HFFc6 (cell line): ENCODE measurements at places on chromosomes 5 and 9. TPM values are rescaled to one million over a fixed set of nuclear protein-coding genes. Genes with fewer than 3 reads are reported as not detected.

GRCh38 chr5:115930630-115931337 lies 31.5 kb upstream of the LVRN start:
- no peaks in the 10 kb centered on the region; the same call in 1 of the 2 replicates for H3K4me1 ChIP-seq
- no peak for DNase-seq
- H3K27me3 ChIP-seq, result no peaks in the 10 kb centered on the region
- no peak overlapping the region for H3K4me3 ChIP-seq
- peaks cover 5% of the 10 kb centered on the region; the same call in 1 of the 2 replicates for H3K36me3 ChIP-seq

- H3K27ac ChIP-seq, result no peak overlapping the region
- H3K4me3 ChIP-seq, result no peak overlapping the region
- peaks cover 23% of the 10 kb centered on the region for H3K4me1 ChIP-seq
- H3K27me3 ChIP-seq, result peaks cover 4% of the 10 kb centered on the region; the same call in 1 of the 2 replicates
These were observed 34.6 kb upstream of the F2RL2 start for GRCh38 chr5:76657683-76658311.

Gene ERGIC1
- 234 to 276 TPM (median 270 TPM) in 3 replicates for total RNA-seq

Gene PRDM9
- not detected in 3 replicates for total RNA-seq

DNA sequence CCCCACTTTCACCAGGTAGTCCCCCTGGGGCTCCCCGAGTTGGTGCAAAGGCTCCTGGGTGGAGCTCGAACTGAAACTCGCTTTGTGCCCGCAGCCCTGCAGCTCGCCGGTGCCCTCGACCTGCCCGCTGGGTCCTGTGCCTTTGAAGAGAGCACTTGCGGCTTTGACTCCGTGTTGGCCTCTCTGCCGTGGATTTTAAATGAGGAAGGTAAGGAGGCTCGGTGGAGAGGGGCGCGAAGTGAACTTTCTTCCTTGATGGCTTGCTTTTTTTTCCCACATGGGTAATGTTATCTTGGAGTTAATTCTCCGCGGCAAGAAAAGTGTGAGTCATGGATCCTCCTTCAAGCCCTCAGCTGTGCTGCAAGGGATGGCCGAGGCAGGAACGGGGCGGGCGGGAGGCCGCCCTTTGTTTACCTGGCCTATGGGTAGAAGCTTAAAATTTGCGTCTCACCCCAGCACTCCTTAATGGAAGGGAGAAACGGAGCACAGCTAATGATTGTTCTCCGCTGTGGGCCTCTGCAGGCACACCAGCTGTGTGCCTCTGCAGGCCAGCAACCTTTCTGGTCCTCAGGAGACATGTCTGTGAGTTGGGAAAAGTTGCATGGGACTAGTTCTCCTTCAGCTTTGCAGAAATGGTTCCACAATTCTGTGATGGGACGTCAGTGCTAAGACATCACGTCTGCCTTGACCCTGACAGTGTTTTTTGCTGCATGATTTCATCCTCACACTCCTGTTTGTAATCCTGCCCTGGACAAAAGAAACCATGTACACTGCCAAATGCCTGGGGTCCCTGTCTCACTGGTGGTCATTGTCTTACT lies 1.1 kb downstream of the MAMDC2 start:
- no peaks in the 10 kb centered on the region; the same call in 1 of the 2 replicates for H3K36me3 ChIP-seq
- peak overlapping the region; percentile 91 for H3K4me3 ChIP-seq
- H3K27me3 ChIP-seq, result no peaks in the 10 kb centered on the region; the same call in none of the 2 replicates
- peak overlapping the region; percentile 63 for H3K27ac ChIP-seq
- peaks cover 52% of the 10 kb centered on the region for H3K4me1 ChIP-seq

DNA sequence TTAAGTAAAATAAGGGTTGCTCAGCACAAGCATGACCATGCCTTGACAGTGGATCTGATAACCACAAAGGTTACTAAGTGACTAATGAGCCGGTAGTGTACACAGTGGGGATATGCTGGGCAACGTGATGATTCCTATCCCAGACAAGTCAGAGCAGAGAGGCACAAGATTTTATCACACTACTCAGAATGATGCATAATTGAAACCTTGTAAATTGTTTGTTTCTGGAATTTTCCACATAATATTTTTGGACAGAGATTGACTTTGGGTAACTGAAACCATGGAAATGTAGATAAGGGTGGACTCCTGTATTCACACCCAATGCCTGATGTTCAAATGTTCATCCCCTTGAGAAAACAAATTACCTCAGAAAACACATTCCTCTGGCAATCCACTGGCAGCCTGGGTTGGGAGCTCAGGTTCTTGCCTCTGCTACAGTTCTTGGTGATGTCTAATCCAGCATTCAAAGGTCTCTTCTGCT lies 16.2 kb upstream of the ERAP1 start:
- peaks cover 47% of the 10 kb centered on the region for H3K4me1 ChIP-seq
- peak; percentile 97 for DNase-seq
- H3K4me3 ChIP-seq, result peak overlapping the region; percentile 45
- H3K27me3 ChIP-seq, result peaks cover 9% of the 10 kb centered on the region
- H3K27ac ChIP-seq, result peak overlapping the region; percentile 90

- H3K27ac ChIP-seq, result no peak overlapping the region
- H3K4me1 ChIP-seq, result peaks cover 20% of the 10 kb centered on the region
- H3K27me3 ChIP-seq, result peaks cover 2% of the 10 kb centered on the region
- DNase-seq, result no peak
- H3K36me3 ChIP-seq, result no peaks in the 10 kb centered on the region
These were observed 3.4 kb downstream of the IL33 start for GRCh38 chr9:6219040-6219439.

DNA sequence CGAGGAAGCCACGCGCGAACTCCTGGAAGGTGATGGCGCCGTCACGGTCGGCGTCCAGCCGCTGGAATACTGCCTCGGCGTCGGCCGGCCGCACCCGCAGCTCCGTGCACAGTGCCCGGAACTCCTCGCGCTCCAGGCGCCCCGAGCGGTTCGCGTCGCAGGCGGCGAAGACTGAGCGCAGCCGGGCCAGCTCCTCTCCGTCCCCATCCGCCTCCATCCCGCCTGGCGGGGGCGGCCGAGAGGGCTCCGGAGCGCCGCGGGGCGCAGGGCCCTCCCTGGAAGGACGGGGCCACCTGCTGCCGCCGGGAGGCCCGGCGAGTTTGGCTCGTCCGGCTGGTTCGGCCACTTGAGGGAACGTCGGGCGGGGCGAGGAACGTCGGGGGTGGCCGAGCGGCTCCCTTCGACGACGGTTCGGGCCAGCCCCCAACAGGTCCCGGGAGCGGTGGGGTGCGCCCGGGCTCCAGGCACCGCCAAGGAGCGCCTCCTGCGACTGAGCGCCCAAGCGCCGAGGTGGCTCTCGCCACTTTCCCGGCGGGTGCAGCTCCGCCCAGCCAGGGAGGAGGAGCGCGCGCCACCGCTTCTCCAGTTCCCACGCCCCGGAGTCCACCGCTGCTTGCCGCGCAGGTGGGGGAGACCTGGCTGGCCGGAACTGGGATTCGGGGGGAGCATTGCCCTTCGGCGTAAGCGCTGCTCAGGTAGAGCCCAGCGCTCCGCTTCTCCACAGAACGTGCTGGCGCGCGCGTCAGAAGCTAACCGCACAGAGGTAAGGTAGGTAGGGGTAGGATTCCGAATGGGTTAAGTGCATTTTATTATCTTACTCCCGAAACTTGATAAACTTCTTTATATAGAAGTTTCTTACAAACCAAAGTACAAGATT lies at the start of gene RASEF:
TSS of gene RASEF (minus strand) at position 492 of the 877 bp plus-strand sequence. CDS start at position 217, 275 bp downstream.
- no peak within 1 kb of the TSS for H3K27ac ChIP-seq
- peaks cover 20% of the 10 kb centered on the region for H3K27me3 ChIP-seq
- H3K4me3 ChIP-seq, result peak within 1 kb of the TSS; percentile 83
- no peak for DNase-seq

Gene THBS4
- total RNA-seq, result 0.20 to 0.73 TPM (median 0.48 TPM) in 3 replicates

- H3K4me1 ChIP-seq, result peaks cover 8% of the 10 kb centered on the region
- no peak overlapping the region for H3K4me3 ChIP-seq
- H3K27me3 ChIP-seq, result peaks cover 3% of the 10 kb centered on the region
- H3K36me3 ChIP-seq, result peaks cover 72% of the 10 kb centered on the region
These were observed 809 bp downstream of the PCDHGA9 start for GRCh38 chr5:141403387-141403786.

DNA sequence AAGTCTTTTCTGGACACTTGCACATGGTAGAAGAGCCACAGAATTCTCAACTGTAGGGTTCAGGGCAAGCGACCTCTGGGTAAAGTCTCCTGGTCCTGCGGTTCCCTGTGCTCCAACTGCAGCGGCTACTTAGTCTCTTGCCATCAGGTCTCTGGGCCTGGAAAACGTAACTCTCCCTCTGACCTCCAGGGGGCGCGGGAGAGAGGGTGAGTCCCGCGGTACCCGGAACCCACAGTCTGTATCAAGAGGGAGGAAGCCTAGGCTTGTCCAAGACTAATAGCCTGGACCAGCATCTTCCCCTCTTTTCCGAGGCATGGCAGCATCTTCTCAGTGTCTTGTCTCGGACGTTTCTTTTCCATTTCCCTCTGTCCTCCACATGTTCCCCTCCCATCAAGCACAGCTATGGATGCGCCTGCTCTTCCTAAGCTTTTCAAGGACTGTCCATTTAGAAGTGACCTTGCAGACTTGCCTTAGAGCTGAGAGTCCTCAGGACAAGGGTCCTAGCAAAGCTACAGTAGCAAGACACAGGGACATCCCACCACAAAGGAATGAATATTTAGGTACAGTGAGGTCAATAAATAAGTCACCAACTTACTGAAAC lies 59.3 kb downstream of the FSTL4 start:
- no peak overlapping the region for H3K4me3 ChIP-seq
- DNase-seq, result peak; percentile 4
- no peaks in the 10 kb centered on the region for H3K36me3 ChIP-seq
- H3K27ac ChIP-seq, result no peak overlapping the region
- H3K4me1 ChIP-seq, result no peaks in the 10 kb centered on the region

- no peak overlapping the region for H3K27ac ChIP-seq
- no peaks in the 10 kb centered on the region for H3K36me3 ChIP-seq
- H3K27me3 ChIP-seq, result no peaks in the 10 kb centered on the region
- no peak for DNase-seq
- H3K4me1 ChIP-seq, result no peaks in the 10 kb centered on the region
- no peak overlapping the region for H3K4me3 ChIP-seq
These were observed 282.3 kb downstream of the EPB41L4A start for GRCh38 chr5:112136773-112137172.

GRCh38 chr9:22237497-22238363 lies 208.9 kb upstream of the DMRTA1 start:
- peak overlapping the region; percentile 62 for H3K27ac ChIP-seq
- DNase-seq, result peak; percentile 76
- H3K4me1 ChIP-seq, result peaks cover 39% of the 10 kb centered on the region
- peak overlapping the region; percentile 64 for H3K4me3 ChIP-seq
- H3K27me3 ChIP-seq, result peaks cover 2% of the 10 kb centered on the region; the same call in 1 of the 2 replicates

- peak; percentile 60 for DNase-seq
- peak overlapping the region; percentile 92 for H3K27ac ChIP-seq
These were observed 248.7 kb downstream of the NR3C1 start for GRCh38 chr5:143154510-143155370.

Gene CMYA5
- 0.27 to 0.46 TPM (median 0.31 TPM) in 3 replicates for total RNA-seq

DNA sequence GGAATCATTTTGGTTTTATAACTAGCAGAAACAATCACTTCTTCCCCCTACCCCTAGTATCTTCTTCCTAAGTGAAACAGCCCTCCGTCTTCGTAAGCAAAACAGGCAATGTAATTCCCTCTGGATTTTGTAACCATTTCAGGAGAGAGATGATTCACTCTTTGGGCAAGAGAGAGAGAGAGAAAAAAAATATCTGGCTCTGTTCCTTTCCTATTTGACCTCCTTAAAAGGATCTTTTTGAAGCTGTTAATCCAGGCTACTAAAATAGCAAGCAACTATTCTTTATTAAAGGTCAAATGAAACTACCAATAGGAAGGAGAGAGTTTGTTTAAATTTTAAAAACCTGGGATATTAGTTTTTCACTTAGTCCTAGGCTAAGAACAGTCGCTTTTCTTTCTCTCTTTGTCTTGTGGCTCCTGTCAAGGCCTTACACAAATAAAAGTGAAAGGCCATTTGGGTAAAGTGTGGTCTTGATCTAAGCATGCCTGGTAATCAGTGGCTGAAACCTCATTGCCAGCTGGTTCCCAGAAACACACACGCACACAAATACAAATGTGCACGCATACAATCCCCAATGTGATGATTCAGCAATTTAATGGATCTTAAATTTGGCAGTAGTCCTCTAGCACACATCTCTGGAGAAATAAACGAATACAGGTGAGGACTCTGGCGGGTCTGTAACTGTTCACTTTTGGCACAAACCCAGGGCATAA lies 70.2 kb downstream of the PRUNE2 start:
- peaks cover 4% of the 10 kb centered on the region for H3K27me3 ChIP-seq
- peak overlapping the region; percentile 77 for H3K4me3 ChIP-seq
- H3K4me1 ChIP-seq, result peaks cover 23% of the 10 kb centered on the region
- no peaks in the 10 kb centered on the region for H3K36me3 ChIP-seq
- peak overlapping the region; percentile 57 for H3K27ac ChIP-seq
- peak; percentile 47 for DNase-seq

DNA sequence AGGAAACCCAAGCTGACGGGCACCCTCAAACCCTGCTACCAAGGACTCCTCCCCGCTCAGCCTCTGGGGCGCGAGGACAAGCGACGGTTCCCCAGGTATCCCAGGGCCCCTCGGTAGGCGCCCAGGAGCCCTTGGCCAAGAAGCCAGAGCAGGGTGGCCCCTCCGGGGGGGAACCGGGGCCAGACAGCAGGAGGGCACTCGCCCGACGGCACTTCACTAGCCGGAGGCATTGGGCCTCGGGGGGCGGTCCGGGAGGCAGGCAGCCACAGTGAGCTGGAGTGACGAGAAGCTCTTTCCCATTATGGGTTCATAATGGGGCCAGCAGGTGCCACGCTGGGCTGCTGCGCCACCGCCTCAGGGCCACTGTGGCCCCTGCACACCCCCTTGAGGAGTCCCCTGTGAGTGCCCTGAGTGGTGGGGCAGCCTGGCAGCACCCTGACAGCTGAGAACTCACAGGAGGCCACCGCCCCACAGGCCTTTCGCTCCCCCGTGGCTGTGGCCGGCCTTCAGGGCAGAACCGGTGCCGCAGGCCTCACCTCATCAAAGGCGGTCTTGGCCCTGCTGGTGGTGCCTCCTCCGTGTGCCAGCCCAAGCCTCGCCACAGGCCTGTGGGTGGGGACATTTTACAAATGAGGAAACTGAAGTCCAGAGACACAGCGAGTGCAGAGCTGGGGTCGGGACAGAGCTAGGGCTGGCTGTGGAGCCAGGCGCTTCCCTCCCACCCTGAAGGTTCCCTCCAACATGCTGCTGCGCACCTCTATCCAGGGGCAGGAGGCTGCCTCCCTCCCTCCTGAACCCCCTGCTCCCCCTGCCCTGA lies 68.7 kb downstream of the PSMB7 start:
- H3K4me1 ChIP-seq, result peaks cover 26% of the 10 kb centered on the region
- no peak for DNase-seq
- H3K27ac ChIP-seq, result no peak overlapping the region; the same call in 1 of the 2 replicates
- H3K4me3 ChIP-seq, result no peak overlapping the region
